Stimulated activated CD4-positive, alpha-beta T cell treated with anti-CD3 and anti-CD28 coated beads, Interleukin-1b, Interleukin-23, amount 100 ng/mL, for 1 hour (primary cell): ENCODE measurements at places on chromosomes 11 and 22.

DNA sequence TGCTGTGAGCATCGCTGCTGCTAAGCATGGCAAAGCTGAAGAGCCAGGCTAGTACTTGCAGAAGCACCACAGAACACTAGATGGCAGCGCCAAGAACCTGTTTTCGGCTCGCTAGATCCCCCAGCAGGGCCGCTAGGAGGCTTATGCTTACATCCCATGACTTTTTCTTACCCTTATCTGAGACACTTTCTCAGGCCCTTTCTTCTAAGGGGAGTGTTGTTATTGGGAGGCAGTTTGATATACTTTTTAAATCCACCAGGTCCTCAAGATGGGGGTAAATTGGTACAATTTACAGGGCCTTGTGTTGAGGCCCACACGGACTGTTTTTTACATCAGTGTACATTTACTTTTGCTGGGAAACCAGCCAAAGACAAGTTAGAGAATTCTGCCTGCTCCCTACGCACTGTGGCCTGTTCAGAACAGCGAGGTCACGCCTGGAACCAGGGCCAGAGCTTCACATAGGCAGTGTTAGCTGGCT is 4.0 kb downstream of the TRIM6 start:
- no peak for DNase-seq

- no peak for DNase-seq
Observed at GRCh38 chr11:3830730-3831129, 10.0 kb downstream of the RHOG start.

DNA sequence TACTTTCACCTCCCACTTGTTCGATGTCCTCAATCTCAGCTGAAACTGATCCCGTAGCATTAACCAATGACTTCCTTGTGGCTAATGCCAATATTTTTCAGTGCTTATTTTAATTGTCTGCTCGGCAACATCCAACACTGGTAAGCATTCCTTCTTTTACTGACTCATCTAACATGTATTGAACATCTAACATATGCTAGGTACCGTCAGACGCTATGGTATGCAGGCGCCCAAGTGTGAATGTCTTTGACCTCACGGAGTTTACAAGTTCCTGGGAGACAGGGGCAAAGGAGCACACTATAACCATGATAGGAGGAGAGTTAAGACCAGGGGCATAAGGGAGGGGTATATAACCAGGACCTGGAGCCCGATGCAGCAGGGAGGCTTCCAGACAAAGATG is 1.7 kb downstream of the BRMS1 start:
- DNase-seq: no peak

DNA sequence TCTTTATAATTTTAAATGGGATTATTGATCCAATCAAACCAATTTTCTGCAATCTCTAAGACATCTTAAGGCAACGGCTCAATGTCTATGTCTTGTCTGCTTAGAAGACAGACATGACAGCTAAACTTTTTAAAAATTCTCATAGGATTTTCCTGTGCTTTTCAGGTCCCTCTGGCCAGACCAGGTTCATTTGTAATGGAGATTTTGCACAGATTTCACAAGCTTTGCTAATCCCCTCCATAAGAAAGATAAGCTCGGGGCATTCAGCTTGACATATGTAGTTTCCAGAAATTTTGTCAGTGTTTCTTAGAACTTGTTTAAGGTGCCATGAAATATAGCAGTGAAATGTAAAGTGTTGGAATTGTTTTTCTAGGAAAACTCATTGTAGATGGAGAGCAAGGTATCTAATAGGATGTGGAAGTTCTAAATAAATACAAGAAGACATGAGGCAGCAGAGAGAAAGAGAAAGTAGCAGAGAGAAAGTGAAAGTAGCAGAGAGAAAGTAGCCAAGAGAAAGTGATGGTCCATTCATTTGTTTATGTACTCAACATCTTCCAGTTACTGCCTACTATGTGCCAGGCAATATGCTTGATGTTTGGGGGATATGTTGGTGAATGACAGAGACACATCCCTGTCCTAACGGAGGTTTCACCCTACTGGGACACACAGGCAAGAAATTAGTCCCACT is 219.1 kb upstream of the ARHGAP42 start:
- no peak for DNase-seq

- no peak for DNase-seq
Observed at GRCh38 chr11:110317516-110317932, 21.1 kb upstream of the RDX start.

GRCh38 chr11:45939836-45940235 is 17.4 kb downstream of the LARGE2 start:
- DNase-seq: no peak

- no peak for DNase-seq
Observed at GRCh38 chr11:61996933-61997332, 29.5 kb upstream of the FTH1 start.

- no peak for DNase-seq
Observed at GRCh38 chr11:3231851-3232744, at the start of gene MRGPRE. MRGPRE (minus strand) TSS chr11:3232417; CDS start chr11:3228799, 3,618 bp downstream.

DNA sequence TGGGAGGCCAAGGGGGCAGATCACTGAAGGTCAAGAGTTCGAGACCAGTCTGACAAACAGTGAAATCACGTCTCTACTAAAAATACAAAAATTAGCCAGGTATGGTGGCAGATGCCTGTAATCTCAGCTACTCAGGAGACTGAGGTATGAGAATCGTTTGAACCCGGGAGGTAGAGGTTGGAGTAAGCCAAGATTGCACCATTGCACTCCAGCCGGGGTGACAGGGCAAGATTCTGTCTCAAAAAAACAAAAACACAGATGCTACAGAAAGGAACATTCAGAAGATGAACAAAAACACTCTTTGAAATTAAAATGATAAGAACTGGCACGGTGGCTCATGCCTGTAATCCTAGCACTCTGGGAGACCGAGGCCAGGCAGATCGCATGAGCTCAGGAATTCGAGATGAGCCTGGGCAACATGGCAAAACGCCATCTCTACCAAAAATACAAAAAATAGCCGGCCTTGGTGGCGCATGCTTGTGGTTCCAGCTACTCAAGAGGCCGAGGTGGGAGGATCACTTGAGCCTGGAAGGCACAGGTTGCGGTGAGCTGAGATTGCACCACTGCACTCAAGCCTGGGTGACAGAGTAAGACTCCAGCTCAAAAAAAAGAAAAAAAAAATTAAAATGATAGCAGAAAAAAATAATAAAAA is 8.5 kb downstream of the RAB6A start:
- no peak for DNase-seq

- DNase-seq: no peak
Observed at GRCh38 chr11:33262011-33262645, 4.9 kb downstream of the HIPK3 start.

- no peak for DNase-seq
Observed at GRCh38 chr11:3338569-3339339, 40.2 kb downstream of the ZNF195 start.

- no peak for DNase-seq
Observed at GRCh38 chr11:114650661-114651060, 27.7 kb upstream of the NXPE2 start.

- DNase-seq: no peak
Observed at GRCh38 chr11:106917973-106918372, 100.3 kb downstream of the GUCY1A2 start.

GRCh38 chr11:118610773-118611432 is 3.5 kb downstream of the PHLDB1 start:
- peak; percentile 83 for DNase-seq

DNA sequence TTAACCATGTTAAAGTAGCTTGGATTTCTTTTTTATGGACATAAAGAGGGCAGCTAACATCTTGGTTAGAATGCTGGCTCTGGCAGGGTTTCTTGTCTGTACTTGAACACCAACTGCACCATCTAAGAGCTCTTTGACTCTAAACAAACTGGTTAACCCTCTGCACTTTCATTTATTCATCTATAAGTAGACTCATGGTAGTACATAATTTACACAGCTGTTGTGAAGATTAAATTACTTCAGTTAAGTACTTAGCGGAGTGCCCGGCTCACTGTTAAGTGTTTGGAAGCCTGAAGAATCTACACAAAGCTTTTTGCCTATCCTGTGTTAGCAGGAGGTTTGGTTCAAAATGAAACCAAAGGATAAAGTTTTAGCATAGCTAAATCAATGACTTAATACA is 846.2 kb upstream of the API5 start:
- no peak for DNase-seq

- DNase-seq: no peak
Observed at GRCh38 chr22:44594951-44595350, 96.9 kb upstream of the RTL6 start.
